ENCODE measurements at places on chromosomes 1 and 21. TPM values are rescaled to one million over a fixed set of nuclear protein-coding genes. Genes with fewer than 3 reads are reported as not detected.

- H3K27ac ChIP-seq = no peak overlapping the region
- H3K36me3 ChIP-seq = peaks cover 21% of the 10 kb centered on the region
- no peak overlapping the region for H3K4me3 ChIP-seq
- peaks cover 51% of the 10 kb centered on the region for H3K4me1 ChIP-seq
- DNase-seq = no peak
- peaks cover 3% of the 10 kb centered on the region for H3K27me3 ChIP-seq
Measured at GRCh38 chr1:200183637-200184036, 156.1 kb downstream of the NR5A2 start.

GRCh38 chr1:175714350-175714749 is 29.0 kb downstream of the TNR start:
- no peak overlapping the region for H3K4me3 ChIP-seq
- H3K27ac ChIP-seq = no peak overlapping the region
- no peak for DNase-seq
- H3K4me1 ChIP-seq = no peaks in the 10 kb centered on the region
- peaks cover 1% of the 10 kb centered on the region for H3K27me3 ChIP-seq
- H3K36me3 ChIP-seq = peaks cover 5% of the 10 kb centered on the region

- 0 out of 2 replicates have a peak, but pooled peaks cover 5% of the 10 kb centered on the region for H3K4me1 ChIP-seq
- H3K27me3 ChIP-seq = peaks cover 2% of the 10 kb centered on the region
- no peak for DNase-seq
- peaks cover 42% of the 10 kb centered on the region for H3K36me3 ChIP-seq
Measured at GRCh38 chr1:89927049-89927448, 67.9 kb upstream of the ZNF326 start.

GRCh38 chr1:176159993-176160392 is 47.1 kb downstream of the COP1 start:
- H3K27ac ChIP-seq = no peak overlapping the region
- no peak overlapping the region for H3K4me3 ChIP-seq
- peaks cover 66% of the 10 kb centered on the region for H3K36me3 ChIP-seq
- no peaks in the 10 kb centered on the region for H3K4me1 ChIP-seq
- no peak for DNase-seq
- no peaks in the 10 kb centered on the region for H3K27me3 ChIP-seq

DNA sequence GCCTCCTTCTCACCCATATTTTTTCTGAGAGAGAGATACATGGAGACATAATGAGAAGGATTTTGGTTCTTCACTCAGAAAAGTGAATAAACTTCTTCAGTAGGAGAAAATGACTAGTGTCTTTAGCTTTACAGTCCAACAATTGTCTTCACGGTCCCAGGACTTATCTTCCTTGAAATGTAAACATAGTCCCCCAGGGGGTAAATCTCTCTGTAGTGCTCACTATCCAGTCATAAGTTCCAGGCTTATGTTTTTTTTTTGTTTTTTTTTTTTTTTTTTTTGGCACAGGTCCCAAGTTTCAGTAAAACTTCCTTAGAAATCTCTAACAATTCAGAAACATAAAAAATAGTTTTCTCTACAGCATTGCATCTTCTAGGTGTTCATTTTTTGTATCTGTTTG is 890.2 kb upstream of the B3GALT2 start:
- no peaks in the 10 kb centered on the region for H3K4me1 ChIP-seq
- H3K36me3 ChIP-seq = no peaks in the 10 kb centered on the region
- no peaks in the 10 kb centered on the region for H3K27me3 ChIP-seq
- H3K4me3 ChIP-seq = no peak overlapping the region
- no peak for DNase-seq
- H3K27ac ChIP-seq = no peak overlapping the region

Gene ZNF648
- total RNA-seq = not detected

Data from HFFc6 (cell line).